ENCODE measurements at places on chromosomes 11 and 22.

- no peak for DNase-seq
Observed at GRCh38 chr11:92697461-92698312, 271.8 kb upstream of the MTNR1B start.

GRCh38 chr22:30276039-30276438, 9.4 kb upstream of the OSM start:
- peak; percentile 48 for DNase-seq

GRCh38 chr11:95304777-95305176, 73.8 kb upstream of the SESN3 start:
- no peak for DNase-seq

- DNase-seq = no peak
Observed at GRCh38 chr11:45365961-45366618, 79.9 kb upstream of the SYT13 start.

DNA sequence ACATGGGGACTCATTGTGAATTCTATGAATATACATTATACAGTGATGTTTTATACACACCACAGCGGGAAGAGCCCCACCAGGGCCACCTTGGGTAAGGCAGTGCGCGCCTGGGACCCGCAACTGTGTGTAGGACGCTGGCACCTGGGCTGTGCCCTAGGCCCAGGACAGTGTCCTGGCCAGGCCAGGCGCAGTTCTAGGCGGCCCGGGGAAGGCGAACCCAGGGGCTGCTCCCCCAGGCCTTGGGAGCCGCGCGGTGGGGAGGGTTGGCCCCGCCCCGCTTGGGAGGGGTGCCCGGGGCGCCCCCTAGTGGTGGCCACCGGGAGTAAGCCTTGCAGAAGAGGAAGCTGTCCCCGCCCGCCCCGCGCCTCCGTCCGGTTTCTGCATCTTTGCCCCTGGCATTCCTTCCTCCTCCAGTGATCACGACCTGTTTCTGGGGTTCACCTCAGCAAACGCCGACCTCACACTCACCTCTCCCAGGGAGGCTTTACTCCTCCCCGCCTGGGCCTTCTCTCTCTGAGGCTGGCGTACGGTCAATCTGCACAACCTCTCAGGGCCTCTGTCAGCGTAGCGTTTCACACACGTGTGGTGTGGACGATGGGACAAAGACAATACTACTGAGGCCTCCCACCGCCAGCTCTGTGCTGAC, 9.5 kb upstream of the EHD1 start:
- peak; percentile 78 for DNase-seq

DNA sequence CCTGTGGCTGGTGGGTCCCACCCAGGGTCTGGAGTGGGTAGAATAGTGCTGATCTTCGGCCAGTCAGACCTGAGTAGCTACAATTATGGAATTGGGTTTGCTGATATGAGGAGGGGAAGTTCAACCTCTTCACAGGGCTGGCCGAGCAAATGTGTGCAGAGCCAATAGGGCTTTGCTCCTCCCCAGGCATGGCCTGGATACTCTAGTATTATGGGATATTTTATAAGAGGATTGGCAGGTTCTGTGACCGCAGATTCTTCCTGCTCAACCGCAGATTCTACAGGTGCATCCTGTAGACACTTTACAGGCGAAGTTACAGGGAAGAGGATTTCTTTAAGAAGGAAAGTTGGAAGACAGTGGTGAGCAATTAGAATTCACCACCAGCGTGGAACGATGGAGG, 44.3 kb downstream of the TBC1D22A start:
- DNase-seq = no peak

DNA sequence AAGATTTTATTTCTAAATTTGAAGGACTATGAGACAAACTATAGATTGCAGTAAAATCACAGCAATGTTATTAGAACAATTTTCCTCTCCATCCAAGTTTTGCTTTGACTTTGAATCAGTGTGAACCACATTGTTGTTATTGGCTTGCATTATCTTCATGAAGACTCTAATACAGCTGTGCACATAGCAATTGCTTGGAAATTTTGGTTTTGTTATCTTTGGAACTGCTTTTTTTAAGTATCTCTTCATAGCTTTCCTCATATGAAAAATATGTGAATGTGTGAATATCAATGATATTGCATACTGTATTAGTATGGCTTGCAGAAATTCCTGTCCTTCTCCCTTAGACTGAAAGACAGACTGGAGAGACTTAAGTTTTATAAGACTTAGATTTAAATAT, 666.6 kb downstream of the LUZP2 start:
- DNase-seq = no peak

DNA sequence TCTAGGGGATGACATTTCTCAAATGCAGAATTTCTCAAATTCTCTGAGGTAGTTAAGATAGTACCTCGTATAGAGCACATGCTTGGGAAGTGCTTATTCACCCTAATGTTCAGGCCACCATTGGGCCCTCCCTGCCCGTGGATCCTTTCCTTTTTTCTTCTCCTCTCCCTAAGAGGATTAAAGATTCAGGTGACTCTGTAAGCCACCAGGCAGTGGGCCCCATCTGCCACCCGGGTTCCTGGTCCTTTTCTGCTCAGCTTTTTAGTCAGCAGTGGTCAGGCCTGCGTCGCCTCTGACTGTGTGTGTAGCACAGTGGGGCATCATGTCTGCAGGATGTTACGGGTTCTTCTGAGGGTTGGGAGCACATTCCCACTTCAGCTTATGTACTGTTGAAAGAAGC, 7.2 kb downstream of the CEP164 start:
- no peak for DNase-seq

DNA sequence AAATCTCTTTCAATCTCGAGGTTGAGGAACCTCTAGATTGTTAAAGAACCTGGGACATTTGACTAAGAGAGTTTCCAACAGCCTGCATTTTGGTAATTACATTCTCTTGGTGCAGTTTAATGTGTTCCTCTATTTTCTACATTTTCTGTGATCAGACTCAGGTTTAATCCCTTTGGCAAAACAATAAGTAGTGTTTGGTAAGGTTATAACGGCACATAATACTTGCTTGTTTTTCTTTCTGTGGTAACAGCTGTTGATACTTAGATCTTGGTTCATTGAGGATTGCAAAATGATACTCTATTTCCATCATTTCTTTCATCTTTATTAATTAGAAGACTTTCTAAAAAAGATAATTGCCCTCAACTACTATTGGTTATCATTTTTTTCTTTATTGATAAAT, 271.3 kb downstream of the SBF2 start:
- no peak for DNase-seq

DNA sequence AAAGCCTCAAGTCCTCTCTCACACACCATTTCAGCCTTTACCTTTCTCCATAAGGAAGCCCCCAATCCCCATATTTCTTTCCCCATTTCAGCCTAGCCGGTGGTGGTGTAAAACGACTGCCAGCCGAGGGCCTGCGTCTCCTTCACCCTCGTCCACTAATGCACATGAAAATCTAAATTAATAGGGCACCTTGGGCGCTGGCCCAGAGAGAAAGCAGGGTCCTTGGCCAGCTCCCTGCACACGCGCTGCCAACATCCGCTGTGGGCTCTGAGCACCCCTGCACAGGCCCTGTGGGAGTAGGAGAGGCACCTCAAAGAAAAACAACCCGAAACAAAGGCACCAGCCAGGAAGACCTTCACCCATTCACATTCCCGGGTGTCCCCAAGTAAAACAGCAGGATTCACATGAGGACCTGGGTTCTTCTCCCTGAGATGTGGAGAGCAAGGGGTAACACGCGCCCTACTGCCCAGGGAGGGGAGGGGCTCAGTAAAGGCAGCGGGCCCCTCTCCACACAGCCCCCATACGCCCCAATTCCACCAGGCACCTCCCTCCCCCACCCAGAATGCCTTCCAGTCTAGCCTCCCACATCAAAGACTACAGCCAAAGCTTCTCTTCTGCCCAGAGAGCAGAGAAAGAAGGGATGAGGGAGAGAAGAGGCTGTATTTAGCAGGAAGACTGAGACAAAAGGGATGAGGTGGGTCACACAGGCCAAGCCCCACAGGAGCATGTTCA, 79.0 kb downstream of the MICAL3 start:
- no peak for DNase-seq

- no peak for DNase-seq
Observed at GRCh38 chr11:93287434-93287833, 43.1 kb upstream of the DEUP1 start.

GRCh38 chr11:113736323-113736722, 30.2 kb upstream of the TMPRSS5 start:
- DNase-seq = no peak

- no peak for DNase-seq
Observed at GRCh38 chr11:112085822-112086421, 634 bp downstream of the TIMM8B start.

DNA sequence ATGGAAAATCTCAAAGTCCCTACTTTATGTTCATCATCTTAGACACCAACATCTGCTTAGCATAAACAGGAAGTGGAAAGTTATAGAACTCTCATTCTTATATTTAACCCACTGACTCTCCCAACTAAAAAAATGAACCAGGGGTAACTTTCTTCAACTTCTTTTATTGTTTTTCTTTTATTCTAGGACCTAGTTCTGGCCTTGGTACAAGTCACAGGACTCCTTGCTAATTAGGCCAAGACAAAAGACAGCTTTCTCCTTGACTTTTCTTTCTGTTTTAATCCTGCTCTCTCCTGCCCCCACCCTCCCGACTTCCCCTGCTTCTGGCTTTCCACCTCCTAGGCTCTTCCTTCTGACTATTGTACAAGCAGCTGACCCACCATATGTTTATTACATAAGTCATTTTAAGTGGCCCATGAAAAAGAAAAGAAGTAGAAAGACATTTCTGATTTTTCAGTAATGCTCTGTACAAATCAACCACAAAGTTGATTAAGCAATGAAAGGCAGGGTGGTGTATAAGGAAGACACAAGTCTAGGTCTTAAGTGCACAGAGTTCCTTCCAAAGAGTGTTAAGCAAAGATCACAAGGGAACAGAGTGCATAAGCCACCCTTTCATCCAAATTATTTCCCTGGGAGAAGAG, 18.3 kb downstream of the JAML start:
- DNase-seq = peak; percentile 53

DNA sequence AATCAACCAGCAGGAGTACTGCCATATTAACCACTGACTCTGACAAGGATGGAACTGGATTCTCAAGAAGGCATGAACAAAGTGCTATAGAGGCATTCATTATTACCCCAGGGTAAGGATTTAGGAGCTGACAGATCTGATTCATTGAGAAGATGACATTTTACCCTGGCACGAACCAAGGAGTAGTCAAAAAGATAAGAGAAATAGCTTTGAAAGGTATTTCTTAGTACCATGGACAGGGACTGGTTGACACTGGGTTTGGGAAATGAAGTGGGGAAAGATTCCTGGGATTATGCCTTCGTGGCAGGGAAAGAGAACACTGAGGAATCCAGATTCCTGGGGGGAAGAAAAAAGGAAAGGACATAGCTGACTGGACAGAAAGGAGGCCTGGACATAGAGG, 5.1 kb upstream of the SAAL1 start:
- no peak for DNase-seq

DNA sequence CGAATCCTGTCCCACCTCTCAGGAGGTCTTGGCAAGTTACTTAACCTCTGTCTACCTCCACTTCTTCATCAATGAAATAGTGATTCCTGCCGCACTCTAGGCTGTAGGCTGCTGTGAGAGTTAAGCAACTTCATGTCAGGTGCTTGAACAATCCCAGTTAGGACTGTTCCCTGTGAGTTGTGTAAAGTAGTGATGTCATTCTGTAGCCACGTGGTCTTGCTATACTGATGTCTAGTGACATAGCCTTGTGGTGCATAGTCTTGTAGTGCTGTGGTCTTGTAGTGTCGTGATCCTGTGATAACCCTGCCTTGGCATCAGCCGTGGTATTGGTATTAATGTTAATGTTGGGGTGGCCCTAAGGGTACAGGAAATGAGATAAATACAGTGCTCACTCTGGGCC, 30.3 kb upstream of the PRR5 start:
- DNase-seq = peak; percentile 86

DNA sequence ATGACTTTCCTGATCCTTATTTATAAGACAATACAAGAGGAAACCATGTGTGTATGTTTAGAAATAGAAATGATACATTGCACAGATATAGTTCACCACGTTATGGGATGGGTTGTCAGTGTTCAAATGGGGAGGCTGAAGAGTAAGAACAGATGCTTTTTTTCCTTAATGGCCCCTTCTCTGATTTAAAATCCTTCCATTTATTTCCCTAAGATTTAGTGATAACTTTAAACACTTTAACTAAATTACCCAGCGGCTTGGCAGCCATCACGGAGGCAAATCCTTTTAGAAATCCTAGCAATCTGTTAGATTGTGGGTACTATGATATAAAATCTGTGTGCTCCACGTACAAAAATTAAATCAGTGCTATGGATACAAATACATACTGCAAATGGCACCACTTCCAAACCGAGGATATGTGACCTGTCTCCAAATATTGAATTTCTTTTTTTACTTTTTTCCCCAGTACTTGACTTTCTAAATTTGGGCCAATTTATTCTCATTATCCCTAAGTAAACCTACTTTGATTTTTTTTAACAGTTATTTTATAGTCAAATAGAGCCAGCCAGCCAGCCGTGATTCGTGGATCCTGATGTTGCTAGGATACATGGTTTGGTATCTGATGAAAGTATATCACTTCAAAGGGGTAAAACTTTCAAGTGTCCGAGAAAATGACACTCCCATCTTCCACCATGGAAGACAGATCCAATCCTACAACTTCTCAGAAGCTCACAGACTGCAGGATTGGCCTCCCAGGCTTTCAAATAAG, 46.1 kb downstream of the BDNF start:
- no peak for DNase-seq

GRCh38 chr22:49785841-49786471, 41.7 kb downstream of the BRD1 start:
- no peak for DNase-seq

DNA sequence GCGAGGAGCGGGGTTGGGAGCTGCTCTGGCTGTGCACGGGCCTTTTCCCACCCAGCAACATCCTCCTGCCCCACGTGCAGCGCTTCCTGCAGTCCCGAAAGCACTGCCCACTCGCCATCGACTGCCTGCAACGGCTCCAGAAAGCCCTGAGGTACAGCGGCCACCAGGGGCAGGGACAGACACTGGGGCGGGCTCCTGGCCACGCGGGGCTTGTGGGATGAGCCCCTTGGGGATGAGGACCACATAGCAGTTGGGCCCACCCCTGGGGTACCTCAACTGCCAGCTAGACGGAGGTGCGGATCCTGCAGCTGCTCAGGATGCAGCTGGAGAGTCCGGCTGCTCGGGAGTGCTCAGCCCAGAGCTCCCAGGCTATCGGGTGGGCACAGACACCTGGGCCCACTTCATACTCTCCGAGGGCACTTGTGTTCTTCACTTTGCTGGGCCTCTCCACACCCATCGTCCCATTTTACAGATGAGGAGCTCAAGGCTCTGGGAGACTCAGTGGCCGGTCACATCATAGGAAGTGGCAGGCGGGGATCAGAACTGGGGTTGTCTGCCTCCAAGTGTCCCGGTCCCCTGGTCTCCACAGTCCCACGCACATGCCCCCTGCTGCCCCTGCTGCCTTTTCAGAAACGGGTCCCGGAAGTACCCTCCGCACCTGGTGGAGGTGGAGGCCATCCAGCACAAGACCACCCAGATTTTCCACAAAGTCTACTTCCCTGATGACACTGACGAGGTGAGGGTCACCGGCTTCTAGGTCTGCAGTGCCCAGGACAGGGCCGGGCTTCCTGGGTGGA, 77.6 kb downstream of the MYO7A start:
- DNase-seq = no peak

GRCh38 chr11:72683782-72684200, 9.6 kb upstream of the PDE2A start:
- peak; percentile 46 for DNase-seq
